Non-pigmented ciliary epithelial cell (primary cell): ENCODE measurements at places on chromosomes 5 and 9.

DNA sequence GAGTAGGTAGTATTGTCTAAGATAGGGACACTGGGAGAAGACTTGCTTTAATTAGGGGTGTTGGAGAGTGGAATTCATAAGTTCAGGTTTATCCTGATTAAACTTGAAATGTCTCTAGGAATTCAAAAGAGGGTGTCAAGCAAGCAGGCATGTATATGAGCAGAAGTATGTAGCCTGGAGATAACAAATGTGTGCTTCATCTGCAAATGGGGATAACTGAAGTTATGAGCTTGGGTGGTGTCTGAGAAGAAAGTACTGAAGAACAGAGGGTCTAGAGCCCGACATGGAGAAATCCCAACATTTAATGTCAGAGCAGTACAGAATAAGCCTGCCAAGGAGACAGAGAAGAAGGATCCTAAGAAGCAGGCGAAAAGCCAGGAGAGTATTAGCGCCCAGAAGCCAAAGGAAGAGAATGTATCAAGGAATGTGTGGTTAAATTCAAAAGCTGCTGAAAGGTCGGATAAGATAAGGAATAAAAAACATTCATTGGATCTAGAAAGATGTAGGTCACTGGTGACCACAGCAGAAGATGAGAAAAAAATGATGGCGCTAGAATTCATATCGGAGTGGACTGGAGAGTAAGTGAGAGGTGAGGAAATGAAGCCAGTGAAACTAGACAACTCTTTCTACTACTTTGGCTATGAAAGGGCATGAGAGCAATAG, 401.5 kb upstream of the PIK3R1 start:
- no peak for DNase-seq

- DNase-seq = no peak
Measured at GRCh38 chr5:573976-574375, 38.2 kb upstream of the CEP72 start.

DNA sequence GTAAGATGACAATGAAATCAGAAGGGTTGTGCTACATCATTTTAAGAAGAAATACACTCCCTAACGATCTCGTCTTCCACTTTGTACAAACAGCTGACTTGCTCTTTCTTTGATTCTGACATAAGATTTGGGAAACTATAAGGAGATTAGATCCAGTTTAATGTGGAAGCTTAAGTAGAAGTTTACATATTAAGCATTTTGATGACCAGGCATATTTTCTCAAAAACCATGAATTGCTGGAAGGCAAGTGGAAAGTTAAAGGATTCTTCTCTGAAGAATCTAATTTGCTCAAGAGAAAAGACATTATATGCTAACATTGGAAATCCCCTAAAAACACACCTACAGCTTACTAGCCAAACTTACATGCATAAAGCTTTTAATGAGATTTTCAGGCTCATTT, 531.9 kb upstream of the PTPRD start:
- DNase-seq = no peak

DNA sequence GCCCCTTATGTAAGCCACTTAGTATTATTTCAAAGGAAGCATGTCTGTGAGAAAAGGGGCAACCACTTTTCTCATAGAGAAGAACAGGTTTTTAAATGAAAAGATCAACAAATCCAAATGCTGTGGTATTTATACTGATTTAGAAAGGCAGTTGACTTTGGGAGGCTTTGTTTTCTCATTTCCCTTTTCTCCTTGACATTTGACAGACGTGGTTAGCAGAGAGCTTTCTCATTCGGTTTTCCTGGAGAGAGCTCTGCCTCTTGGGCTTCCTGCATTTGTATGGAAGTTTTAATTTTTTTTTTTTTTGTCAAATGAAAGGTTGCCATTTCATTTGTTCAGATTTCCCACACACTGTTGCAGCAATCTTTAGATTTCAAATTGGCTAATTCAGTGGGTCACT, 62.5 kb downstream of the EXOSC2 start:
- DNase-seq = no peak
